ENCODE measurements at places on chromosomes 11 and 22. TPM values are rescaled to one million over a fixed set of nuclear protein-coding genes. Genes with fewer than 3 reads are reported as not detected.

Gene GNAZ
- total RNA-seq = 3.1 TPM

Gene IL17RA
- 7.5 TPM for total RNA-seq

DNA sequence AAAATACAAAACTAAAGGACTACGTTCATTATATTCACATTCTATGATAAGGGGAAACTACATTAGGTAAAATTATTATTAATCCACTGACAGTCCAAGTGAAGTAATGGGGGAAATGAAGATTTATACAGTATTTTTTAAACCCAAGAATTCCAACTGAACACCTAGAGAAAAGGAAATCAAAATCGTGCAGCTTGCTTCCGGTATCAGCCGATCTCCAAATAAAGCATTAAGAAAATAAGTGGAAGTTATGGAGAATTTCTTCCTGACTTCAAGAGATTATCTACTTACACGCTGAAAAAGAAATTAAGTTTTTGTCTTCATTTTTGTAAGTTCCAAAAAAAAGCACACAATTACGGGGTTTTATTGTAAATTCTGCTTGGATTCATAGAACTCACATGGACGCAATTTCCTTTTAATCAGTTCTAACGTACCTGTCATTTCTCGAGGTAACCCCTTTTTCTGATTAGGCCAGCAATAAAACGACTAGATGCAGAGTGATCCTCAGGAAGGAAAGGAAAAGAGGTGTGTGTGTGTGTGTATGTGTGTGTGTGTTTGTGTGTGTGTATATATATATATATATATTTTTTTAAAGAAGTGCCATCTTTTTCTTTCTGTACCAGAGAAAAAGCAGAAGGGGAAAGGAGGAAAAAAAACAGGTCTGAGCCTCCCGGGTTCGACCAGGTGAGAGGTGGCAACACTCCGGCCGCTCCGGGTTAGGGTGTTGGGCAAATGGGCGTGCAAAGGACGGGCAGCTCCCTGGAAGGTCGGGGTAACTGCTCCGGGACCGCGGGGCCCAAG, 1.1 kb downstream of the ZBTB44 start:
- no peak for DNase-seq

Gene HTR3A
- total RNA-seq = not detected

- DNase-seq = no peak
Observed at GRCh38 chr22:17300926-17301325, 68.3 kb upstream of the CECR2 start.

GRCh38 chr11:35402751-35403660, 16.4 kb downstream of the SLC1A2 start:
- no peak for DNase-seq

DNA sequence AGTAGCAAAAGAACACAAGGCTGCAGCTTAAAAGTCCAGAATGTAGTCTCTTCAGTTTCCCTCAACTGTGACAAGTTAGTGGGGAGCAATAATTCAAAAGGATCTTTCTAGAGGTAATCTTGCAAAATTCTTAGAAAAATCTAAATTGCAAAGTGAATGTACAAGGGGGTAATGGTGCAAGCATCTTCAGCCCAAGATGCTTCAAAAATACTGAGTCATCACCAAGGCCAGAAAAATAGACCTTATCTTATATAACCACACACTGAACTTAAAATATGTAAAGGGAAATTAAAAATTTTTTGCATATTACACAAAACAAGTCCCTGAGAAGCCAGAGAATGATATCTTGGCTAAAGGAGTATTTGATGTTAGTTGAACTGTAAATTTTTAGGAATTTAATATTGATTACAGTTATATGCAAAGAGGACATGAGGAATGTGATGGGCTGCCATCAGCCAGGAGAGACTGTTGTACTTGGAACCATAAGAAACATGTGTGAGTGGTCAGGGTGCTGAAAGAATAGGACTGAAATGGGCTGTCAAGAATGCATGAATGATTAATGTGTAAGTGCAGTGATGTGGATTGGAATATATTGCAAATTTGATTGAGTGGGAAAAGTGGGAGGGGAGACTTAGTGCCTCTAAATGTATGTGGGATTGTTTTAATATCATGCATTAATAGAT, 85.7 kb upstream of the LIN7C start:
- DNase-seq = no peak

DNA sequence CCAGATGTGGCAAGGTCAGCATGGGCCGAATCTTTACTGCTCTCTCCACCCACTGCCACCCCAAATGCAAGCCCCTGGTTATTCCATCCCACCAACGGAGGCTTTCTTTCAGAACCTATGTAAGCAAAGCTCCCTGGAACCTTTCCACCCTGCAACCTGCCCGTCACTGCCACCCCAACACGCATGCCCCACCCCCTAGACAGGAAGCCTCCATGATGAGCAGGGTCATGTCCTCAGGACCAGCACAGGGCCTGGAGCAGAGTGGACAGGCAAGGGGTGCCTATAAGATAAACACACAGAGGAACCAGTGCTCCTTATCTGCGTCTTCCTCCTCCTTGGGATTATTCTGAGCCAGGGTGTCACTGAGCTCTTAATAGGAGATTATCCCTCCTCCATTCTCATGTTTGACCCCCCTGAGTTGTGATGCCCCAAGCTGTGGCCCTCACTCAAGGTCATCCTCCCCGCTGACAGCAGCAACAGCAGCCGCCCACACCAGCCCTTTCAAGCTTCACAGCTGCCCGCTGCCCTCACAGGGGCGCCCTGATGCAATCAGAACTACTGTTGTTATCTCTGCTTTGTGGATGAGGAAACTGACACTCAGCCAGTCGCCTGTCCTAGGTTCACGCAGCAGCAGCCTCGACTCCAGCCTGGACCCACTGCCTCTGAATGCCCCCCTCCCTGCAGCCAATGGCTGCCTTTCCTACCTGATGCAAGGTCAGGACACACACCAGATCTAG, 647.3 kb downstream of the TBC1D22A start:
- DNase-seq = no peak

Gene MYO7A
- total RNA-seq = 4.4 TPM

Gene OSBP
- total RNA-seq = 33.1 TPM

GRCh38 chr11:83881428-83881827, 595.3 kb upstream of the CCDC90B start:
- no peak for DNase-seq

- DNase-seq = no peak
Observed at GRCh38 chr11:78076733-78077403, 2.8 kb downstream of the NDUFC2 start.

Gene CSF2RB
- total RNA-seq = 2.2 TPM

Gene PTPN5
- total RNA-seq = 1.0 TPM

GRCh38 chr11:125404157-125404810, 91.8 kb downstream of the FEZ1 start:
- DNase-seq = no peak

Gene NUP50
- 19.1 TPM for total RNA-seq

Data from Right ventricle myocardium superior (tissue), 1 donor.